ENCODE measurements at places on chromosomes 4 and X.

GRCh38 chr4:8507196-8507570 lies 66.6 kb downstream of the TRMT44 start:
- DNase-seq = no peak

GRCh38 chrX:139382529-139382928 lies 148.0 kb upstream of the F9 start:
- no peak for DNase-seq

DNA sequence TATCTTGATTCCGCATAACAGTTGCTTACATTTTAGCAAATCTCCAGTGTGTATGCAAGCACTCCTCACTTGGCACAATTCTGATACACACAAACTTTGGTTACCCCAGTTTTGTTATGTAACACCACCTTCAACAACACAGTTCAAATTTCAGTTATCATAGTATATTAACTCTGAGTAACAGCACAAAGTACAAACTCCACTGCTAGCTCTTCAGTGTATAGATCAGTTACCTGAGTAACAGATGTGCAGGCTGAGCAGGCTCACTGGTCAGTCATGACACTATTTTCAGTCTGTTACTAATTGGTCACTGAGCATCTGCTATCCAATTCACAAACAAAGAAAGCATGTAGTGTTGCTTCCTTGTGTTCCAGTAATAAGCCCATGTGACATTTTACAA lies 55.4 kb downstream of the PKD2 start:
- DNase-seq = no peak

GRCh38 chr4:108272046-108272445 lies 103.3 kb upstream of the LEF1 start:
- DNase-seq = no peak

- no peak for DNase-seq
Observed at GRCh38 chrX:9252182-9252581, 212.7 kb upstream of the TBL1X start.

- no peak for DNase-seq
Observed at GRCh38 chrX:31139961-31140360, 68.1 kb upstream of the FTHL17 start.

- DNase-seq = no peak
Observed at GRCh38 chr4:8760561-8760960, 111.1 kb downstream of the HMX1 start.

DNA sequence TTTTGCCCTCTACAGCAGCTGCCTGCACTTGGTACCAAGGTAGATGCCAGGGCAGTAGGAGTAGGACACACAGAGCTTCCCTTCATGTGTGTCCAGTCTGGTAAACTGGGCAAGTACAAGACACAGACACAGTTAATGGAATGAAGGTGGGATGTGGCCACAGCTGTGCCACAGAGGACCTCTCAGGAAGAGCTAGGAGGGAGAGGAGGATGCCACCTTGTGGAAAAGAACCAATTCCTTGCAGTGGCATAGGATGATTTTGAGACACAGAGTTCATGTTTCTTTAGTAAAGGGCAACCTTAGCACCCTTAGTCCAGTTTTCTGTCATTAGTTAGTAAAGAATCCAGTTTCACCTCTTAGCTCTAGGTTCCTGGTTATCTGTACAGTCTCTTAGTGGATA lies 36.3 kb upstream of the TBC1D14 start:
- DNase-seq = no peak

- no peak for DNase-seq
Observed at GRCh38 chr4:20456407-20456806, 204.7 kb downstream of the SLIT2 start.

DNA sequence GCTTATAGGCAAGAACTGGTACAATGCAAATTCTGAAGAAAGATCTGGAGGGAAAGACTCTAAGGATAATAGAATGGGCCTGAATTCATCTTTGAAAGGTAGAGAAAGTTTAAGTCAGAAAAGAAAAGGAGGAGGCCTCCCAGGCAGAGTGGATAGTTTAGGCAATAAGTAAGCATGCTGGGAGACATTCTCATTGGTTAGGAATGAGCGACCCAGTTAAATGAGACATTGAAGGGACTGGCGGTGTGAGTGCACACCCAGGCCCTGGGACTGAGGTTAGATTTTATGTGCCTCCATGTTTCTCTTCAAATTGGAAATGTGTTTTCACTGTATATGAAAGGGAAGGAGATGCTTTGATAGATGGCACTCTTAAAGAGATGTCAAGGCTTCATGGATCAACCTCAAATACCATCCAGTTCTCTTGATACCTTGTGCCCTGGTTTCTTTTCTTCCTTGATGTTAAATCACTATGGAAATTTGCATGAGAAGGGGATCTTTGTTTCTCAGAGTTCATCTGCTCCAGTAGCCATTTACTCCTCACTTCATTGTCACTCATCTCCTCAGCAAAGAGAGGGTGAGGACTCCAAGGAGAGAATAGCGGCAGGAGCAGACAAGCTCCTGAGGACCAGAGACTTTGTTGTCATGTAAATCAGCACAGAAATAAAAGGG lies 584.2 kb upstream of the INTU start:
- no peak for DNase-seq

GRCh38 chrX:4239650-4240540 lies 526.4 kb upstream of the PRKX start:
- no peak for DNase-seq

DNA sequence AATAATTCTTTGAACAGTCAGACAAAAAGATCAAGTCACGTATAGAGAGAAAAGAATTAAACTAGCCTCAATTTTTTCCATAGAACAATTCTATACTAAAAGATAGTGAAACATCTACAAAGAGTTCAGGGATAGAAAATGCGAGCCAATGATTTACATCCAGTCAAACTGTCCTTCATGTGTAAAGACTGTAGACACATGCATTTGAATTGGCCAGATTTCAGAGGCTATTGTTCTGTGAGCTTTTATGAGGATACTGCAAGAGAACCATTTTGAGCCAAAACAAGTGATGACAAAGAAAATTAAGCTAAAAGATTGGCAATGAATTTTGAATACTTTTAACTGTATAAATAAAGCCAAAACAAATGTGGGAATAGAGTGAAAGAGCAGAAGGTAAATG lies 1230.3 kb downstream of the RPA4 start:
- DNase-seq = no peak

- peak; percentile 36 for DNase-seq
Observed at GRCh38 chrX:18354369-18355223, at the start of gene SCML2. SCML2 (minus strand) TSS chrX:18354688; CDS start chrX:18334071, 20,617 bp downstream.
